ENCODE measurements at places on chromosomes 1 and 21.

GRCh38 chr1:28050776-28051175 is 37.6 kb downstream of the EYA3 start:
- no peak for DNase-seq

DNA sequence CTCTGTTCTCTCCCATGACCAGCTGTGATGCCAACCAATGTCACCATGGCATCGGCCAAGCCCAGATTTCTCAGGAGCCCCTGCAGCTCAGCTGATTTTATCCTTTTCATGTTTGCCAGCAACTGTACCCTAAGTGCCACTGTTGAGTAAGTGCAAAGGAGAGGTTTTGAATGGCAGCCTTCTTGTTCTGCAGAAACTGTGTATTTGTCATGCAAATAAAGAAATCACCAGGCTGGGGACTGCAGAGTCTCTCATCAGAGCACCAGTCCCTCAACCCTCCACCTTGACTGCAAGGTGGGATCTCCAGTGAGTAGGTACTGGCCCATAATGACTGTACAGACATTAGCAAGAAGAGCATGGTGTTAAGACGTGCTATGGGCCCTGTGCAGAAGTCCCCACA is 26.6 kb downstream of the C8B start:
- no peak for DNase-seq

GRCh38 chr1:5999711-6000443 is 7.7 kb upstream of the NPHP4 start:
- no peak for DNase-seq

DNA sequence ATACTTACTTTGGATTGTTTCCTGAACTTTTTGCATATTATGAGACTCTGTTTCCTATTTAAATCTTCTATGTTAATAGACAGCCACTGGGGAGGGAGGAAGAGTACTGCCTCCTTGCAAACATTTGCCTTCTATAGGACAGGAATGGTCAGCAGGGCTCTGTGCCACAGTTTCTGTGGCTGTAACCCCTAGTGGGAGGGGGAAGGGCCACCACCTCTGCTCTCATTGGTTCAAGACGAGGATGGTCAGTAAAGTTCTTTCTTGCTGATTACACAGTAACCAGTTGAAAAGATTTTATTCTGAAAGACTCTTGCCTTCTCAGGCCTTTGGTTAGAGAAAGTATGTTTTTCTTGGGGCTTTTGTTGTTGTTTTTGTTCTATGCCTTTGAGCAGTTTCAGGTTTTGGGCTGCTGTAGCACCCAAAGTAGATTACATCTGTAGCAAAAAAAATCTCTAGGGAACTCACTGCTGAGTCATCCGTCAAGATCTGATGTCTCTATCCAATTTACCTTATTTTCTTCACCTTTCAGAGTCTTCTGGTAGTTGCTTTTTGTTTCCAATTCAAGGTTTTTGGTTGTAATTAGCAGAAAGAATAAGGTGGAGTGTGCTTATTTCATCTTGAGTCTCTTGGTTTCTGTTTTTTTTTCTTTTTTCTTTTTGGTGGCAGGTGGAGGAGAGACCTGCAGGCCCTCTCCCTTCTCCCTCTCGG is 23.1 kb downstream of the SLC35A3 start:
- DNase-seq, result no peak

- DNase-seq, result no peak
These were observed 201.1 kb upstream of the CHRM3 start for GRCh38 chr1:239185245-239185619.

DNA sequence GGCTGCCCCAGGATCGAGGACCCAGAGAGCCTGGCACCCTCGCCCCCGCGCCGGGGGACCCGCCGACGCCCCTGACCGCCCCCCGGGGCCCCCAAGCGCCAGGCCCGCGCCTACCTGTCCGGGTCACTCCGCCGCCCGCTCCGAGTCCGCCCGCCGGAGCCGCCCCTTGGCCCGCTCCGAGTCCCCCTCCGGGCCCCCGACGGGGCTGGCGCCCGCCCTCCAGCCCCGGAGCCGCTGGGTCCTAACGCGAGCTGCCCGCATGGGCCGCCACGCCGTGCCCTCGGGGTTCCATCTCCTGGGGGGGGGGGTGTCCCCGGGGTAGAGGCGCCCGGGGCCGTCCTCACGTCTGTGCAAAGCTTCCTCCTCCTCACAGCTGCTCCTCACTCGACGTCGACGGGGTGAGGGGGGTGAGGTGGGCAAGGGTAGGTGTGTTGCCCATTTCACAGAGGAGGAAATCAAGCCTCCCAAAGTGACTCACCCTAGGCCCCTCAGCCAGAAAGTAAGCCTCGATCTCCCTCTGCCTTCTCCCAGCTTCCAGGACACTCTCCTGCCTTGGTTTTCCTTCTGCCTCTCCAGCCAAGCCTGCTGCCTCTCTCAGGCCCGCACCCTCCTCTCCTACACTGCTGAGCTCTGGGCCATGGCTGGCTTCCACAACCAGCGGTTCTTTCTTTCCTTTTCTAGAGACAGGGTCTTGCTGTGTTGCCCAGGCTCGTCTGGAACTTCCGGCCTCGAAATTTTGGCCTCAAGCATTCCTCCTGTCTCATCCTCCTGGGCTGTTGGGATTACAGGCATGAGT is at the start of gene MFAP2:
TSS of gene MFAP2 (minus strand) at position 148 of the 796 bp plus-strand sequence. CDS start 2,347 bp downstream, outside the sequence.
- DNase-seq, result peak; percentile 33

- no peak for DNase-seq
These were observed 222.8 kb downstream of the FOXD2 start for GRCh38 chr1:47660622-47661021.

- peak; percentile 60 for DNase-seq
These were observed 35.6 kb upstream of the TMEM61 start for GRCh38 chr1:54944610-54945392.

DNA sequence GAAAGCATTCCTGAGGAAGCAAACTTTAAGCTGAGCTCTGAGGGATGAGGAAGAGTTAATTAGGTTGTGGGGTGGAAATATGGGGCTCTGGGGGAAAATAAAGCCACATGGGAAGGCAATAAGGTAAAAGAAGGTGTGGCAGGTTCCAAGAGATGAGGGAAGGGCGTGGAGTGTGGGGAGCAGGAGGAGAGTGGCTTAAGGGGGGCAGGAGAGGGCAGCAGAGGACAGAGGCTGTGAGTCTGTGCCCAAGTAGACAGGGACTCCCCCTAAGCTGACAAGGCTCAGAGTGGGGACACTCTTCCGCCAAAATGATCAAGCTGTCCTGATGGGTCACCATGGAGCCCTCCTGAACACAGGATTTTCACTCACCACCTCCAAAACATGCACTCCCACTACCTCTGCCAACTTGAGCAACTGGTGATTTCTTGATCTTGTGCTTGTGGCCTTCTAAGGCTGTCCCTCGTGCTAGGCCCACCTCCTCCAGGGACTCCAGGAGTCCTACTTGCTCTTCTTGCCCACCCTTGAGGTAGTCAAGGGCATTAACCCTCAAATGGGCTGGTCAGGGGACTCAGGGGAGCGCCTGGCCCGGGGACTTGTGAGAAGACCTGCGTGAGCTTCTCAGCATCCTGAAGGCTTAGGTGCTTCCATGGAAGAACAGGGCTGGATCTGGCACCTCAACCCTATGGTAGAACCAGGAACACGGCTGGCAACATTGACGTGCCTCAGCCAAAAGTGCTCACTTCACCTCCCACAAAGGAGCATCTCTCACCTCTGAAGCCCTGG is 23.4 kb downstream of the DMAP1 start:
- DNase-seq, result no peak

- DNase-seq, result no peak
These were observed 39.3 kb downstream of the MTARC1 start for GRCh38 chr1:220825819-220826551.

DNA sequence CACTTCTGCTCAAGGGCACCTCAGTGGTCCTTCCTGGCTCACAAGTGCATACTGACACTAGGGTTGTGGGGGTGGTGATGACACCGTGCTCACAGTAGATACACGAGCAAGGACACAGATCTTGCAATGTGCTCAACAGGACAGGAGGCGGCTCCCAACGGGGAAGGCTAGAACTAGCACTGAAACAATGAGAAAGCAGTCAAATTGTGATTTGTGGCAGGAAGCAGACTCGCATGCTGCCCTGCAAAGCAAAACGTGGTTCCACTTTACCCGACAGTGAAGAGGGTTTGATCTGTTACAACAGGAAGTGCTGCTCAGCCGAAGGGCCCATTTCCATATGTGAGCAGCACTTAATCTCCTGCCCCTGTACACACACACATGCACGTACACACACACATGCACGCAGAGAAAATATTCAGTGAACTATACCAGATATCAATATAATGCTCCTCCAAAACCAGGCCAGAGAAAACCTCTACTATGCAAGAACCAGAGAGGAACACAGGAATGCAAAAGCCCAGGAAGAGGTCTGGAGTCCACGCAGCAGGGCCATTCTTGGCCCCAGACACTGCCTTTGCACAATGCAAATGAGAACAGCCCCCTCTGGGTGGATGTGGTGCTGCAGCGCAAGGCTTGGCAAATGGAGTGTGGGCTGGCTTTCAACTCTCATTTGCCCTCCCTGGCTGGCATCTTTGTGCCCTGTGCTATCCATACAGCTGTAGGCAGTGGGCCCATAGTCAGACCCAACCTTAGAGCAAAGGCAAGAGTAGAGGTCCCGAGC is 47.1 kb downstream of the KANK4 start:
- no peak for DNase-seq

GRCh38 chr1:161083748-161084596 is 5.4 kb downstream of the NECTIN4 start:
- DNase-seq, result no peak

DNA sequence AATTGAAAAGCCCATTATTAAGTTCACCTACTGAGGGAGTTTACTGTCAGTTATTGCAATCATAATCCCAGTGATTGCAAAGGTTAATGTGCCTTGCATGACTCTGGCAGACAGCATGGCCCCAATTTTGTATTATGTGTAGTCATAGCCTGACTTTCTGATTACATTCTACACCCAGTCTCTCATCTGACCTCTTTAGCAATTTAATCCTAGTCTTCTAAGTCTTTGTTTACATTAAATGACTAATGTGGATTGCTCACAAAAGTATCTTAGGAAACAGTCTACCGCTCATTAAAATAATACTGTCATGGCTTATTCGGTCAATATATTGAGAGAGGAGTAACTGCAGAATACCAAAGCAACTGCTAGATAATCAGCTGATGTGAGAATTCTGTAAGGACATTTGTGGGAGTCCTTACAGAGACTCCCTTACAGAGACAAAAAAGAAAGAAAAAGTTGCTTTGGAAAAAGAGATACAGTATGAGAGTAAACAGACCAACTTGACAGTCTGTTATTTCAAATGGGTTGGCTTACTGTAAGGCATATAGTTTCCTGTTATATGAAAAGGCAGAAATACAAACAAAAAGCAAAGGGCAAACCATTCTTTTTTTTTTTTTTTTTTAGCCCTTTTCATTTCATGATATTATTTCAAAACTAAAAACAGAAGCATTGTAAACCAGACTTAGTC is 42.8 kb downstream of the SMG7 start:
- DNase-seq, result no peak

- no peak for DNase-seq
These were observed 2.2 kb downstream of the MAP7D1 start for GRCh38 chr1:36157973-36158826.

DNA sequence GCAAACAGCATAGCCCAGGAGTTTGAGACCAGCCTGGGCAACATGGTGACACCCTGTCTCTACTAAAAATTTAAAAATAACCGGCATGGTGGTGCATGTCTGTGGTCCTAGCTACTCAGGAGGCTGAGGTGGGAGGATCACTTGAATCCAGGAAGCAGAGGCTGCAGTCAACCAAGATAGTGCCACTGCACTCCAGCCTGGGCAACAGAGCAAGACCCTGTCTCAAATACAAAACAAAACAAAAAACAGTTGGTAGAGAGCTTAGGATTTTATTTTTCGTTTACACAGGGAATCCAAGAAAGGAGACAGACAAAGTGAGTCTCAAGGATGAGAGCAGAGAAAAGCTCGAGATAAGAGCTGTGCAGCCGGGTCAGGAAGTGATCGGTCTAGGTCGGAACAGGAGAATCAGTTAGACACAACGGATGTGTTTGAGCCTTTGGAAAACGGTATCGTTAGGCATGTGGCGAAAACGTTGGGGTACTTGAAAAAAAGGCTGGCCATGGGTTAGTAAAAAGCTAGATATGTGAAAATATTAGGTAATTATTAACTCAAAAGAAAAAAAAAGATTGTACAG is 1.7 kb upstream of the MIB2 start:
- no peak for DNase-seq

DNA sequence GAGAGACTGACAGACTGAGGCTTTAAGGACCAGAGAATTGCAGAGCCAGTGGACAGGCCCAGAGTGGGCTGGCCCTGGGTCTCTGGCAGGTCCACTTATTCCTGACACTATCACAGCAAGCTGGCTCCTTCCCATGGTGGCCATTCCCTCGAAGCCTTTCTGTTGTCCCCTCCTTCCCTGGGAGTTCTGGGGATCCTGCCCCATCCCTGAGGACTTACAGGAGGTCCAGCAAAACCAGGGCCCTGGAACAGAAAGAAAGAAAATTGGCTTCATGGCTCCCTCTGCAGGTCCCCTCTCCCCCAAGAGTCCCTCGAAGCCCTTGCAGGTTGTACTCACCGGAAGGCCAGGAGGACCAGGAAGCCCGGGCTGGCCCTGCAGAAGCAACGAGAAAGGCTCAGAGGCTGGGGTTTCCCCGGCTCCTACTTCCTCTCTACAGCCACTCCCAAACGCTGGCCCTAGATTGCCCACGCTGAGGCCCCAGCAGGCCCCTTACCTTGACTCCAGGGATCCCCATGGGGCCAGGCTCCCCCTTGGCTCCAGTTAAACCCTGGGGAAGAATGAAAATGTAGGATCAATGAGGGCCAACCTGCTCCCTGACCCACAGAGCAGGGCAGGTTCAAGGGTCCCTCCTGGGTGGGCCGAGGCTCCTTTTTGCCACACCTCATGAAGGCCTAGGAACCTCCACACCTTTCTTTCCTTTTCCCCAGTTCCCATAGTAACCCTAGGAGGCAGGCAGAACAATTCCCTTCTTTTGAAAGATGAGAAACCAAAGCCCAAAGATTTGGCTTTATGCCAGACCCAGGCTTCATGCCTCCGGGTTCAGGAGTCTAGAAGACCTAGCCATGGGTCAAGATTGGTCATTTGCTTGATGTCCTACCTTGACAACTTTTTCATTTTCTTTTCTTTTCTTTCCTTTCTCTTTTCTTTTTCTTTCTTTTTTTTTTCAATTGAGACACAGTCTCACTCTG is 4.6 kb downstream of the COL9A2 start:
- DNase-seq, result no peak

DNA sequence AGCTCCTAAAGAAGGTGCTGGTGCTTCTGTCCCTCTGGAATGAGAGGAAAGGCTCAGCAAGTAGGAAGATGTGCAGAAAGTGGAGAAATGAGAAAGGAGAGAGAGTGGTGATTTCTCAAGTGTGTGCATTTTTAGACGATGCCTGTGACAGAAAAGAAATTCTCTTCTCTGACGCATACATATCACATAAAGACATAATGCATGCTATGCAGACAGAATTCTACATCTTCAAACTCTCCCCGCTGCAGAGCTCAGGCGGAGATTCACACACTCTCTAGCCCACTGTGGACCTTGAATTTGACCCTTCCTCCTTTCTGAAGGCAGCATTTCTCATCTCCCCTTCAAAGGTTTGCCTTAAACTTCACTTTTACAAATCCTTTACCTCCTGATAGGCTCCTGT is 52.0 kb upstream of the CAMK1G start:
- no peak for DNase-seq

All from right renal cortex interstitium (tissue), 3 donors.